ENCODE measurements at places on chromosomes 1 and 21. TPM values are rescaled to one million over a fixed set of nuclear protein-coding genes. Genes with fewer than 3 reads are reported as not detected.

GRCh38 chr1:108570128-108570527 lies 10.2 kb downstream of the EEIG2 start:
- DNase-seq: peak; percentile 48

DNA sequence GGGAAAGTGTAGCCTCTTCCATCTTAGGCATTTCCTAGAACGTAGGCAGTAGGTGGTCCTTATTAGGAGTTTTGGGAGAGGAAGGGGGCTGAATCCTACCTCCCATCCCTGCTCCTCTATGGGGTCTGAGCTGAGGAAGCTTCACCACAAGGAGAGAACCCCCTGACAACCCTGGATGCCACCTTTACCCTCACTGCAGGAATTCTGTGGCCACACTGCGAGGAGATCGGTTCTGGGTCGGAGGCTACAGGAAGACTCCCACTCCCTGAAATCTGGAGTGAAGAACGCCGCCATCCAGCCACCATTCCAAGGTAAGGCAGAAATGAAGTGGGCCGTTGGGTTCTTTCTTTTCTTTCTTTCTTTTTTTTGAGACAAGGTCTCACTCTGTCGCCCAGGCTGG lies 1.5 kb downstream of the MX1 start:
- no peak for DNase-seq

DNA sequence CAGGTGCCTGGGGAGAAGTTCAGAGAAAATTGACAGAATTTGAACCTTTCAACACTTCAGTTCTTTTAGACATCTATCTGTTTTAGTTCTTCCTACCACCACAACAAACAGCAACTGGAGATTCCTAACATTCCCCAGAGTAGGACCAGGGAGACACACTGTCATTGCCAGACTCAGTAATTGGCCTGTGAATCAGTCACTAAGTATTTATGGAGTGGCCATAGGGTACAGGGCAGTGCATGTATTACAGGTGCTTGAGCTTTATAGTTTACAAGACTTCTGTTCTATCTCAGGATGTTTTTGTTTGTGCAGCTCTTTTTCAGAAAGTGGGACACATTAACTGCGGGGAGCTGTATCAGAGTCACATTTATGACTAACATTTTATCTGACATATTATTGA lies 1.7 kb downstream of the CDC14A start:
- DNase-seq: peak; percentile 53

DNA sequence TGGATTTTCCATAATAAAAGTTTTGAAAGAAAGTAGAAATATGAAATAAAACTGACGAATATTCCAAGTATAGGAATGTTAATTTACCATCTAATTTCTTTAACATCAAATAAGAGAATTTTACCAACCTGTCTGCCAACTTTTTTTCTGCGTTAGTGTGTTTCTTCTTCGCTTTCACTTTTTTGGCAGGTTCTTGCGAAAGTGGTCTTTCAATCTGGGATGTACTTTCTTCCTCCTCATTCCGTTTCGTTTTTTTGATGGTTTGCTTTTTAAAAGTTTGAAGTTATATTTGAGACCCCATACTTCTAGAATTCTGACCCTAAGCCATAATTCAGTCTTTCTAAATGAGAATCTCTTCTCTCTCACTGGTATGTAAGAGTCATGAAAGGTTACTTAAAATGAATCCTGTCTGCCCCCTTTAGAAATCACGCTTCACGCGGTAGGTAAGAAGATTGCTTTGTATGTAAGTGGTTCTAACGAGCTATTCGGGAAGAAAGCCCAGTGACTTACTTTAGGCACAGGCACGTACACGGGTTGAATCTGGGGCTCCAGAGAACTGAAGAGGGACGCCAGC lies 580 bp downstream of the RBM34 start:
- DNase-seq: no peak

DNA sequence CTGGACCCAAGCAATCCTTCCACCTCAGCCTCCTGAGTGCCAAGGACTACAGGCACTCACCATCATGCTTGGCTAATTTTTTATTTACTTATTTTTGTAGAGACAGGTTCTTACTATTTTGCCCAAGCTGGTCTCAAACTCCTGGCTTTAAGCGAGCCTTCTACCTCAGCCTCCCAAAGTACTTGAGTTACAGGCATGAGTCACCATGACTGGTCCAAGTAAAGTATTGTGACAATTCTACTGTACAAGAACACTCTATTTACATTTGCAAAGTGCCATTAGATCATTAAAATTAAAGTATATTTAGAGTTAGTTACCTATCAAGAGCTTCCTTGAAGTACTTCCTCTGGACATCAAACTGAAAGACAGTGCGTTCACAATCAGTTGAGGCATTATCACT lies 44.8 kb downstream of the NRDC start:
- DNase-seq: peak; percentile 27

DNA sequence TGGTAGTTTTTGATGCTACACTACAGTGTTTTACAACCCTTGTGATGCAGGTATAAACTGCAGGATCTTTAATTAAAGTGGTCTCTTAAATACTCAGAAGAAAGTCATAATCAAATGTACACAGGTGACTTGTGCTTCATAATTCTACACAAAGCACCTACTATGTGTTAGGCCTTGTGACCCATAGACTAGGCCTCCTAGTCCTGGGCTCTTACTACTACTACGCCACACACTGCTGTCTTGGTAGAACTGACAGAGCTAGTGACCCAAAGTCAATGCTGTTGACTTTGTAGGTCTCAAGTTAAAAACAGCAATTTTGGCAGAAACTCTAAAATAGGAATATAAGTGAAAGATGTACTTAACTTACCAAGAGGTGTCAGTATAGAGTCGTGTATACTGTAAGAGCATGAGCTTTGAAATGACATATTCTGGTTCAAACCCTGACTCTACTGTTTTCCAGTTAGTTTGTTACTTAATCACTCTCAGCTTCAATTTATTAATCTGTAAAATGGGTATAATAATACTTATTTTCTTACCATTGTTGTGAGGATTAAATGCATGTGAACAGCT lies 48.6 kb upstream of the LMO4 start:
- no peak for DNase-seq

- DNase-seq: no peak
Observed at GRCh38 chr1:44296086-44296485, 59.0 kb downstream of the ERI3 start.

DNA sequence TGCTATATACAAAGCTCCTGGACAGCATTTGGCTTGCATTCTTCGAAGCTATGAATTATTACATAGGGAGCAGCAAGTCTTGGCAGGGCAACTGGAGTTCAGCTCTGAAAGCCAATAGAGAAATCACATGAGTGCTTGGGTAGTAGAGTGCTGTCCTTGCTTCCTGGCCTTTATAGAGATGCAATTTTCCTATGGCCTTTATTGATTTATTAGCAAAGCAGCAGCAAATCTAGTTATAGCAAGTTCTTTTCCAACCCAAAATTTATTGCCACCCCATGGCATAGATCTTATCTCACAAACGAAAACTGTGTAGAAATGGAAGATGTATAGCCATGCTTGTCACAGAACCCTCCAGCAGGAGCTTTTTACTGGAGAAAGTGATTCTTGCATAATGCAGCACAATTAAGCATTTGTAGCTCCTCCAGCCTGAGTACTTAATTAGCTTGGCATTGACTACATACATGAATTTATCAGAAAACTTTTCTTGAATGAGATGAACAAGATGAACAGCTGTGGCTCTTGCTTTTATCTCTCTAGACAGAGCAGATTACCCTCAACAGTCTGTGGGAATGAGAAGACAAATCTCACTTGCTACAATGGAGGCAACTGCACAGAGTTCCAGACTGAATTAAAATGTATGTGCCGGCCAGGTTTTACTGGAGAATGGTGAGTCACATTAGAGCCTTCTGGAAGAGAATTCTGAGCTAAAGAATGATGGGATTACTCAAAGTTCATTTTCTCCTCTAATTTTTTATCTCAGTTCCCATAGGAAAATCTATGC lies 170.1 kb downstream of the CRB1 start:
- no peak for DNase-seq

STYXL2 gene
- total RNA-seq: 0.07 TPM

CCDC30 gene
- 0.10 TPM for total RNA-seq

CFHR3 gene
- 0.20 TPM for total RNA-seq

SYTL1 gene
- total RNA-seq: 4.1 TPM

All from HT1080 (cell line).